ENCODE measurements at places on chromosomes 3 and 15.

GRCh38 chr3:113744941-113745755 is 901 bp downstream of the NAA50 start:
- DNase-seq: peak; percentile 80

DNA sequence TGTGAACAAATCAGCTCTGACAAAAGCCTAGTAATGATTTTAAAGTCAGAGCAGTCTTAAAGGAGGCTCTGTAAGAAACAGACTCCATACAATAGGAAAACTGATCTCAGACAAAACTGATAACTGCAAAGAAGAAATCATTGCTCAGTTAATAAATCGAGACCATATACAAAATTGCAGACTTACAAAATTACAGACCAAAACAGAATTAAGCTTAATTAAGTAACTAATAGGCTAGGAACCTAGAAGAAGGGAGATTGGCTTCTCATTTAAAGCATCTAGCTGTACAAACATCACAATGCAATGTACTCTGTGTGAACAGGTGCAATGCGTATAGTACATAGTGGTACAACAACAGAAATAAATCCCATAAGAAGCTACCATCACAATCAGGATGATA is 46.3 kb downstream of the ZBTB20 start:
- DNase-seq: no peak

DNA sequence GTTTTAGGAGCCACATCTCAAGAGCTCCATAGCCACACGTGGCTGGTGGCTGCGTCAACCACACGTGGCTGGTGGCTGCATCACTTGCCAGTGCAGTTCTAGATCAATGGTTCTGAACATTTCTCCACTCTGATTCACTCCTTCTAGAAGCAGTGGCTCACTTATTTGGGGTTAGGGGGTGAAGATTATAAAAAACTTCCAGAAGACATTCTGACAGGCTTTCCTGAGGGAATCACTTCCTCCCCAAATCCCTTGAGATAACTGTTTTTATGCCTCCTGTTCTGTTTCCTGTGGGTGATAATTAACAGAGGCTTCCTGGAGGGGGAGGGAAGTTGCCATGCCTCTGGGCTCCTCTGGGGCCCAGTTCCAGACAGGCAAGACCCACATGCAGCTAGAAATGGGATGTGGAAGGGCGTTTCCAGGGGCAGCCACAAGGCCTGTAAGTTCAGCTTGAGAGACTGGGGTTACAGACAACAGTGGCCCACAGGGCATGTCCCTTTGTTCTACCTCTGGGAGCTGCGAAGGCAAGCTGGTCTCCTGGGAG is 23.6 kb downstream of the HEG1 start:
- no peak for DNase-seq

DNA sequence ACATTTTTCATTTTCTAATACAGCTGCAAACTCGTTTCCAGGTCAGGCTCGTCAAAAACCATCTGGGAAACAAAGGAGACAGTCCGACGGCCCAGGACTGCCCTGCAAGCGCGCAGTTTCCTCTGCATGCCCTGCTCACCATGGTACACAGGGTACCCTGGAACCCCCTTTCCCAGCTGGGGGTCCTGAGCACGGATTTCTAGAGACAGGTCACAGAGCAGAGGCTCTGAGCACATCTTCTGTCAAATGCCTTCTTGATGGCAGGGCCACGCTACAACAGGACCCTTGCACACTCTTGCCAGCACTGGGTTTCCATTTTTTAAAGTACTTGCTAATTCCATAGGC is 8.1 kb downstream of the ZXDC start:
- no peak for DNase-seq

DNA sequence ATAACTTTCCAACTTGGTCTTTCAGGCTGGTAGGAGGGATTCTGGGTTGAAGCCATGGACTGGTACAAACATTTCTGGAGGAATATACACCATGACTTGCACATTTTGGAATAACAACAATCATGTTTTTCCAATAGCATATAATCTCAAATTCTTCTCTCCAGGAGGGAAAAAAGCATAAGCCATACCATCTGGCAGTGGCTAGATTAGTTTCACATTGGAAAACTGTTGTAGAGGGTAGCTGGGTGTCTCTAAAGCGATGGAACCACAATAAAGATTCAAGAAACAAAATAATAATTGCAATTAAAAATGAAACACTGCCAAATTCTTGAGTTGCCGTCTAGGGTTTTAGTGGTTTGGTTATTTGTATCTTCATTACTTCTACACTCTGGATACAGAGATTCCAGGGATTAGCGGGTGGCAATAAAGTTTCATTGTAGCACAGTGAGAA is 278.5 kb upstream of the RASGRP1 start:
- DNase-seq: no peak

DNA sequence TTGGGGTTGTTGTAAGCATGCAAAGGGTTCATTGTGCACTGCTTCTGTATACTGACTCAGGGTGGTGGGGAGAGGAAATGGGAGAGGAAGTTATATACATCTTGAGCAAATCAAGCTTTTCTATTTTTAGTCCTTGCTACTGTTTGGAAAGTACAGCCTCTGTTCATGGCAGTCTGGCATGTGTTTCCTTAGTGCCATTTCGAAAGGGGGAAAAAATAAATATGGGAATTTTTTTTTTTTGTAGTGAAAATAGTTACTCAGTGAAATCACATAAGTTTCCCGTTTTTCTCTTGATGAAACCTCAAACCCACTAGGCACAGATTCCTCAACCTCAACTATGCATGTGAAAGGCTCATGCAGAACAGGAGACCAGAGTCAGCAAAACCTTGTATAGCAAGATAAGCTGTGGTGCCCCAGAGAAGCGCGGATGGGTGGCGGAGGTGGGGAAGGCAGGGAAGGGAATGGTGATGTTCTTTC is 353.3 kb downstream of the LPP start:
- no peak for DNase-seq

- no peak for DNase-seq
These were observed 58.8 kb upstream of the MYZAP start for GRCh38 chr15:57532731-57533447.

DNA sequence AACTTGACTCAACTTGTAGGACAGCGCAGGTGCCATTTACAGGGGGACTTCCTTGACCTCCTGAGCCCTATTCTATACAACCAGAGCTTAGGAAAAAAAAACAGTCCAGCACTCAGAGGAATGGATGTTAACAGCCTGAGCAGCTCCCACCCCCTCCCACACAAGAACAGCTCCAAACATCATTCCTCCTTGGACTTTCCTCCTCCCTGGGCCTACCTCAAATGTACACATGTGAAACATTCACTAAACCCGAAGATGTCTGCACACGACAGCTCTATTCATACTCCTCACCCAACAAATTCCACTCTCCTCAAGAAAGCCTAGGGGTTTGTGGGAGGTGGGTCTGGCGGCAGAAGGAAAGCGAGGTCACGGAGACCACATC is 503 bp upstream of the ATRIP start:
- no peak for DNase-seq

GRCh38 chr15:77738038-77738370 is 105.3 kb upstream of the LINGO1 start:
- no peak for DNase-seq
